ENCODE measurements at places on chromosomes 13 and 19.

GRCh38 chr19:24054044-24054935, 32.7 kb upstream of the ZNF254 start:
- no peak for DNase-seq

- no peak for DNase-seq
These were observed 147.2 kb upstream of the KLHL1 start for GRCh38 chr13:70255406-70255991.

- DNase-seq, result no peak
These were observed 77.8 kb downstream of the TUBGCP3 start for GRCh38 chr13:112510002-112510780.

DNA sequence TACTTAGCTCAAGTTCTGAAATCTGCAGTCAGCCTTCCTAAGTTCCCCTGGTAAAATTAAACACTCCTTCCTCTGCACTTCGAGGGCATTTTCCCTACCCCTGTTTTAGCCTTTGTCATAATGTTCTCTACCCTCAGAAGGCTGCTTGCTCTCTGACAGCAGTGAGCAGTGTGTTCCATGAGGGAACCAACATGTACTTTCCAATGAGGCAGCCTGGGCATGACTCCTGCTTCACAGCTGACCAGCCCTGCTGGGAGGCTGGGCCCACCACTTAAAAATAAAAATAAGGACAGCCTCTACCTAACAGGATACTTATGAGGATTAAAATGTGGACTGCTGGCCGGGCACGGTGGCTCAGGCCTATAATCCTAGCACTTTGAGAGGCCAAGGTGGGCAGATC, 26.4 kb downstream of the RUBCNL start:
- no peak for DNase-seq

DNA sequence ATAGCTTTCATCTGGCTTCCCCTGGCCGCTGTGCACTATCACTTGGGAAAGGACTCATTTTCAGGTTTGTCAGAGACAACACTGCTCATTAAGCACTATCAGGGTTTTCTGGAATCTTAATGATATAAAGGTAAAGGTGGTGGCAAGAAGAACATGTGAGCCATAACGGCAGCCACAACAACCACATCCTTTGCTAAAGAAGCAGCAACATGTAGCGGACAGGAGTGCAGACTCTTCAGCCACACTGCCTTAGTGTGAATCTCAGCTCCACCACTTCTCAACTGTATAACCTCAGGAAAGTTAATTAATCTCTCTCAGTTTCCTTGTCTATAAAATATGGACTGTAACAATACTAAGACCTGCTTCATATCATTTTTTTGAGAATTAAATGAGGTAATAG, 24.1 kb upstream of the MIR17HG start:
- DNase-seq, result no peak

- DNase-seq, result no peak
These were observed 27.9 kb upstream of the NANOS3 start for GRCh38 chr19:13848798-13849676.

- DNase-seq, result no peak
These were observed 1.4 kb downstream of the LHFPL6 start for GRCh38 chr13:39601636-39602035.

- DNase-seq, result no peak
These were observed 10.8 kb upstream of the HSPH1 start for GRCh38 chr13:31172535-31172934.

DNA sequence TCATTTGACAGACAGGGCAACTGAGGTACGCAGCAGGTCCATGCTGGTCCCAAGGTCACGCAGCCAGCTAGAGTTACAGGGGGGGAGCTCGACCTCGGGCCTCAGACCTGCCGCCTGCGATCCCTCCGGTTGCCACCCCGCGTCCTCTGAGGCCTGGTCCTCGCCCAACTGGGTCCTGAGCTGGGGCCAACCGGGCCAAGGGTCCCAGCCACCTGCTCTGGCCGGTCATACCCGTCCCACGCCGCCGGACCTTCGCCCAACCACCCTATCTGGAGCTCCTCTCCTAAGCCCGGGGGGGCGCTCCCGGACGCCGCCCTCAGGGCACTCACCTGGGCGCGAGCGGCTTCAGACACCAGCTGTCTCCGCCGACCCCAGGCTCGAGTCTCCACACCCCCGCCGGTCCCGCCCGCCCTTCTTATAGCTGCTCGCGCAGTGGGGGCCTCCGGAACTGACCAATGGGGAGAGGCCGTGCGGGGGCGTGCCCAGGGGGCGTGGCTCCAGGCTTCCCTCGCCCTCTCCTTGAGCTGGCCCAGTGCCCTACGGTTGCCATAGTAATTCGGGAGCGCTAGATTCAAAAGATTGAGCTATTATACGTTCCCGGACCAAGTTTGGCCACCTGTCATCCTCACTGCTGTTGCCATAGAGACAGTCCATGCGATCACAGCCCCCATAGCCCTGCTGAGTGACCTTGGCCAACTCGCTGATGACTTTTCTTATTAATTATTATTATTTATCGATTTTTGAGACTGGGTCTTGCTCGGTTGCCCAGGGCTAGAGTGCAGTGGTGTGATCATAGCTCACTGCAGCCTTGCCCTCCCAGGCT, at the start of gene PLIN5:
Gene PLIN5, minus strand, starts transcription at position 389 of the 823 bp plus-strand sequence. CDS start 1,150 bp downstream, outside the sequence.
- DNase-seq, result peak; percentile 24

DNA sequence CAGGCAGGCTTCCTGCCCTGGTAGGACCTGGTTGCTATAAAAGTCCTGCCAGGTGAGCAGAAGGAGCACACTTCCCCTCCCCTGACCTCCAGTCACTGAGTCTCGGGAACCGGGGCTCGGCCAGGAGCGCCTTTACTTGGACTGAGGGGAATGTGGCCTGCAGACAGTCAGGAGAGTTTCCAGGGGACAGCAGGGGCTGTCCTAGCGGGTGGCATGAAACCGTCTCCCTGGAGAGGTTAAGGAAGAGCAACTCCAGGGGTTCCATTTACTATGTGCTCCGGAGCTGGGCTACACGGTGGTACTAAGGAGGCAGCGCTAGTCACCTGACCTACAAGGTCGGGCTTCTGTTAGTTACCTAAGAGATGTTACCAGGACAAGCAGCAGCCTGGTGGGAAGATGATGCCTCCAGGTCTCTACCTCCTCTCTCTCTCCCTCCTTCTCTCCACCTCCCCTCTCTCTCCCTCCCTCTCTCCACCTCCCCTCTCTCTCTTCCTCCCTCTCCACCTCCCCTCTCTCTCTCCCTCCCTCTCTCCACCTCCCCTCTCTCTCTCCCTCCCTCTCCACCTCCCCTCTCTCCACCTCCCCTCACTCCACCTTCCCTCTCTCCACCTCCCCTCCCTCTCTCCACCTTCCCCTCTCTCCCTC, 4.1 kb upstream of the CNOT3 start:
- no peak for DNase-seq

DNA sequence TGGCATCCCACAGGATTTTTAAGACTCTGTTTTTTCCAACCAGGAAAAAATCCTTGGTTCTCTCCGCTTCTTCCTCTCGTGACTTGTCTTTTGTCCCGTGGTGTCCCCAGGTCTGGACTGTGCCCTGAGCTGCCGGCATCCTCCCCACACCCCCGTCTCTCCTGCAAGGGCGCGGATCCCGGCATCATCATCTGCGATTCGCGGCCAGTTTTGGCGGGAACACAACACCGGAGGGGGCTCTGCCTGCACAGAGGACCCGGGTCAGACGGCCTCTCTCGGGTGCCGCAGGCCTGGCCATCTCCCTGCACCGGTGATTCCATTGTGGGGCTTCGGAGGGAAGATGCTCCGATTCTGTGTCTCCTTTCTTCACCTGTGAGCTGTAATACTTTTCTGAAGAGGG, 18.8 kb upstream of the GAS6 start:
- no peak for DNase-seq

GRCh38 chr13:29355029-29355428, 240.5 kb downstream of the SLC7A1 start:
- DNase-seq, result no peak

DNA sequence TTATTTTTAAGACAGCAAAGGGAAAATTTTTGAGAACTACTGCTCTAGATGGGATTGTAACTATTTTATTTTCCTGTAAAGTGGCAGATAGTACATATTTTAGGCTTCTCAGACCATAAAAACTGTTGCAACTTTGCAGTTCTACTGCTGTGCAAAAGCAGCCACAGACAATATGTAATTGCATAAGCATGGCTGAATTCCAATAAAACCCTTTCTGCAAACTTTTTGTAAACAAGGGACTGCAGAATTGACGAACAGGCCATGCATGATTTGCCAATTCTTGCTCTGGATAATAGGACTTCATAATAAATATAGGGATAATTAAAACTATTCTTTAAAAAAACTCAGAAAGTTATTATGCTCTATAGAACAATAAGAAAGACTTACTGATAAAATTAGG, 149.1 kb downstream of the SLITRK5 start:
- DNase-seq, result no peak

- no peak for DNase-seq
These were observed 583 bp downstream of the PCDH8 start for GRCh38 chr13:52847682-52848432.

- DNase-seq, result no peak
These were observed 88.5 kb downstream of the TEX26 start for GRCh38 chr13:31020996-31021395.

GRCh38 chr19:18832306-18833140, 764 bp downstream of the UPF1 start:
- DNase-seq, result no peak

DNA sequence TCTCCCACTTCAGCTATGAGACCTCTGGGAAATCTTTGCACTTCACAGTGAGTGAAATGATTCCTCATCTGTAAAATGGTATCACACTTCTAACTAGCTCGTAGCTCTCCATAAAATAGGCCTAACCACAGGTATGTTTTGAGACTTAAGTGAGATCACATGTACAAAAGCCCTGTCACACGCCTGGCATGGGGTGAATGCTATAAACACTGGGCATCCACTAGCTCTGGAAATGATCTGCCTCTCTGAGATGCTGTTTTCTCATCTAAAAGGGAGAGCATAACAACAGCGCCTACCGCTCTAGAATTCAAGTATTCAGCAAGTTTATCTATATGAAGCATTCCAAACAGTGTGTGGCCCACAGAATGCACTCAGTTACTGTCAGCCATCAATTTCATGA, 2.2 kb downstream of the AKT2 start:
- DNase-seq, result no peak

DNA sequence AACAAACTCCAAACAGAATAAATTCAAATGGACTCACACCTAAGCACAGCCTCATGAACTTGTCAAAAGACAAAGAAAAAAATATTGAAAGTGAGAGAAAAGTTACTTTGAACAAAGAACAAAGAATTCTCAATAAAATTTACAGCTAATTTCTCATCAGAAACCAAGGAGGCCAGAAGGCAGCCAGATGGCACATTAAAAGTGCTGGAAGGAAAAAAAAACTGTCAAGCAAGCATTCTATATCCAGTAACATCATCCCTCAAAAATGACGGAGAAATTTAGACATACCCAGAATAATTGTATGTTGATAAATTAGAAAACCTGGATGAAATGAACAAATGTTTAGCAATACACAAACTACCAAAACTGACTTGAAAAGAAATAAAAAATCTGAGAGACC, 129.8 kb upstream of the UQCRFS1 start:
- DNase-seq, result no peak

DNA sequence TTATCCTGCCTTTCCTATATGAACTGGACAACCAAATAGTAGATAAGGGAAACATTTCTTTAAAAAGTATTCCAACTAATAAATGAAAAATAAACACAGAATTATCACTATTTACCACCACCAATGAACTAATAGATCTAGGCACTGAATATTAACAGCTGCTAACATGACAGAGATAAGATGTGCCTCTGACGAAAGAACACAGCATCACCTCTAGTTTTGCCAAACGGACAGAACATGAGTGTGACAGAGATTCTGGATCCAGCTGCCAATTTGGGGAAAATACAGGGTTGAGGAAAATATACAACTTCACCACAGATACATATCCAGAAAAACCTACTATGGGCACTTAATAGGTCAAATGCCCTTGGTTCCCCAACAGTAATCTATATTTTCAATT, 18.0 kb downstream of the VPS36 start:
- no peak for DNase-seq

- no peak for DNase-seq
These were observed 172.0 kb downstream of the POU4F1 start for GRCh38 chr13:78431328-78431727.

GRCh38 chr13:90594681-90595080, 752.8 kb upstream of the MIR17HG start:
- no peak for DNase-seq

- no peak for DNase-seq
These were observed 390.1 kb downstream of the IRS2 start for GRCh38 chr13:109396266-109396665.

- DNase-seq, result no peak
These were observed 8.8 kb downstream of the ZNF787 start for GRCh38 chr19:56112313-56112709.

DNA sequence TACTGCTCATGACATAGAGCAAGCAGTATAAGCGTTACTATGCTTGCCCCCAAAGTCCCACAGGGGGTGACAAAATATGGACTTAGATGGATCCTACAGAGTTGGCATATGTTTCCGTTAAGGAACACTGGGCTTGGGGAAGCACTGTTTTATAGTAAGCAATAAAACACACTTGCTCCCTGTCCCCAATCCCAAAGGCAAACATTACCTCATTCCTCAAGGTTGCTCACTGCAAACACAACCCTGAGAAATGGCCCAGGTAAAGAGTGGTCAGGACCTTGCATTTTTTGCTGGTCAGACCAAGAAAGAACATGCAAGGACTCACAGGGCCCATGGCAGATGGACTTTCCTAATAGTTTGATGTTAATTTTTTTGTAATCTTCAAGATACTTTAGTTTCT, 32.3 kb downstream of the UGGT2 start:
- DNase-seq, result no peak

GRCh38 chr19:51434456-51434855, 17.0 kb upstream of the SIGLEC10 start:
- no peak for DNase-seq

- no peak for DNase-seq
These were observed 10.6 kb downstream of the TFDP1 start for GRCh38 chr13:113595131-113595530.

- DNase-seq, result no peak
These were observed 1.7 kb upstream of the SLITRK5 start for GRCh38 chr13:87669379-87669978.

- DNase-seq, result no peak
These were observed 16.1 kb upstream of the TPP2 start for GRCh38 chr13:102580552-102581169.

GRCh38 chr19:40685016-40685526, 5.4 kb downstream of the NUMBL start:
- DNase-seq, result no peak

DNA sequence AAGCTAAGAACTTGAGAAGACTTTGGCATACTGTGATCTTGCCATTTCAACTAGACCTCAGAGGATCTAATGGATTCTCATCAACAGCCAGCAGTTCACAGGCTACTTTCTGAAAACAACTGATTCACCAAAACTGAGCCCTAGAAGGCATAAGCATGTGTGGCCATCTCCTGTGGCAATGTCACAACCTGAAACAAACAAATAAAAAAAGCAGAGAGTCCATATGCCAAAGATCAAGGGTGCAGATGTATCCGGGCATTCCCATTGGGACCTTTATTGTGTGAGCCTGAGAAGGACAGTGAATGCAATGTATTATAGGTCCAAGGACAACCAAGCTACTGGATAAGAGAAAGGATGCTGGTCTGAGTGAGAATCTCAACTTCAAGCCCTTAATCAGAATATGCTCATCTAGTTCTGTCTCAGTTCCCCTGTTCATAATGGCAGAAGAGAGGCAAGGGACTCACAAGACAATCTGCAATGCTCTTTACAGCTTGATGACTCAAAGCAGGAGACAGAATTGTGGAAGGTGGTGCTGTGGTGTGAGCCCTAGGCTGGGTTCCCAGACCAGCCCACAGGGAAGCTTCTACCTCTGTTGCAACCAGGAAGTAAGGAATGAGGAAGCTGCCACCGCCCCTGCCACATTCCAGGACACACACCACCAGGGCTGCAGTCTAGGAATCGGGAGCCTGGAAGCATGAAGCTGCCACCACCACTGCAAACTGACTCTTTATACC, 133.7 kb downstream of the RAP2A start:
- DNase-seq, result no peak

Measured in stimulated activated CD8-positive, alpha-beta memory T cell treated with anti-CD3 and anti-CD28 coated beads, Interleukin-12 subunit alpha, Interleukin-12 subunit beta, amount 100 ng/mL, for 4 hours (primary cell).